ENCODE measurements at places on chromosomes 2 and 18.

GRCh38 chr2:209790066-209790728 lies 18.6 kb downstream of the UNC80 start:
- no peak for DNase-seq

- DNase-seq: no peak
Measured at GRCh38 chr18:23433360-23433759, 19.7 kb upstream of the RIOK3 start.

DNA sequence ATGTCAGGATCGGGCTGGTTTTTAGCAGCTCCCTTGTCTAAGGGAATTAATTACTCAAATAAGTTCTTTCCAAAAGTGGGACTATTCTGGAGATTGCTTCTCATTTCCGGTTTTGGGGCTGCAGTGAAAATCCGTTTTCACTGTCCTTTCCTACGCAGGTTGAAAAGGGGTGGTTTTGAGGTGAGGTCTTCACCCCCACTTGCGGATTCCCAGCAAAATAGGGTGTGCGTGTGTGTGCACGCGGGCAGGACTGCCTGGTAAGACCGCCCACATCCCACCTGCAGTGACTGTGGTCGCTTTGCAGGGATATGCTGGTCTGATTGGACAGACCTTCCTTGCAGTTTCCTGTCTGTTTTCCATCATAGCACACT lies 472 bp upstream of the PLEKHM3 start:
- no peak for DNase-seq

DNA sequence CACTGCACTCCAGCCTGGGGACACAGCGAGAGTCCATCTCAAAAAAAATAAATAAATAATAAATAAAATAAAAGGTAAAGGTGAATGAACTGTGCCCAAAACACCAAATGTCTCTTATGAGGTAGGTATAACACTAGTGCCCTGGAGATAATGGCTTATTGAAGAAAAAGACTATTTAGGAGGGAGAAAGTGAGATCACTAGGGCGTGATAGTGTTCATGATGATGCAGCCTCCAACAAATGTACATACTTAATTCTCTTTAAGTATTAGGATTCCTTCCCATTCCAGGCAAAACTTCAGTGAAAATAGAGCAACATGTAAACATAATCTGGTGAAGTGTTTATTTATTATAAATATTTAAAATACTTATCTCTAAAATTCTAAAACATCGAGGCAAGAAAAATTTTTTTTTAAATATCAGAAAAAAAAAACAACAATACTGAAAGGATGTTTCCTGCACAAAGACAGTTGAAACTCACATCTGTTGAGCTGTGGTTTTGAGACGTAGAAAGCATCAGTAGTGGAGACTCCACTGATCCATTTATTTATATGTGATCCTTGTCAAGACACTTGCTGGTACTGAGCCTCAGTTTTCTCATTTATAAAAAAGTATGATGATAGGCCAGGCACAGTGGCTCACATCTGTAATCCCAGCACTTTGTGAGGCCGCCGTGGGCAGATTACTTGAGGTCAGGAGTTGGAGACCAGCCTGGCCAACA lies 183.3 kb downstream of the LRP1B start:
- no peak for DNase-seq

GRCh38 chr2:121771976-121772742 lies 16.7 kb downstream of the TSN start:
- peak; percentile 47 for DNase-seq

- DNase-seq: no peak
Measured at GRCh38 chr2:8841932-8842331, 4.5 kb upstream of the KIDINS220 start.

All from D721Med (cell line).